NCI-H2029 (cell line): ENCODE measurements at places on chromosomes 1 and 21.

DNA sequence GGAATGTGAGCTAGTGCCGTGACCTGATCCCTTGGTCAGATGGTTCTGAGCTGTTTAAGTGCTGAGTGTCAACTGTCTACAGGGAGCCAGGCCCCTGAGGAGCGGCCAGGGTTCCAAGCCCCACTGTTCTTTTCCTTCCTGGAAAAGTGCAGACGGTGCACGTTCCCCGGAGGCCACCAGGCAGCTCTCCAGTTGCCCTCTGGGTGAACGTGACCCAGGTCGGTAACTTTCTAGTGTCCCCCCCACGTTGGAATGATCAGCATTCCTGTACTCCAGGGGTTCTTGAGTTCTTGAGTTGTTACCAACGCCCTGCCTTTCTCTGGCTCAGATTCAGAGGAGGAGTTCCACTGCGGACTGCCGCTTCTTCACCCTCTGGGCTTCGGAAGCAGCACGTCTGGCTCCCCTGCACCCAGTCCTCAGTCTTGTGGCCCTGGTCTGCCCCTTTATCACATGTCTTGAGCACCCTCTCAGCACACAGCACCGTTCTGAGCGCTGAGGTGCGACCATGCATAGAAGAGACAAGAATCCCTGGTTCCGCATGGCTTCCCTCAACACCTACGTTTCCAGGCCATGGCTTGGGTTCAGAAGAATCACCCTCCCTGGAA is 131.5 kb downstream of the DHRS3 start:
- no peak for DNase-seq

DNA sequence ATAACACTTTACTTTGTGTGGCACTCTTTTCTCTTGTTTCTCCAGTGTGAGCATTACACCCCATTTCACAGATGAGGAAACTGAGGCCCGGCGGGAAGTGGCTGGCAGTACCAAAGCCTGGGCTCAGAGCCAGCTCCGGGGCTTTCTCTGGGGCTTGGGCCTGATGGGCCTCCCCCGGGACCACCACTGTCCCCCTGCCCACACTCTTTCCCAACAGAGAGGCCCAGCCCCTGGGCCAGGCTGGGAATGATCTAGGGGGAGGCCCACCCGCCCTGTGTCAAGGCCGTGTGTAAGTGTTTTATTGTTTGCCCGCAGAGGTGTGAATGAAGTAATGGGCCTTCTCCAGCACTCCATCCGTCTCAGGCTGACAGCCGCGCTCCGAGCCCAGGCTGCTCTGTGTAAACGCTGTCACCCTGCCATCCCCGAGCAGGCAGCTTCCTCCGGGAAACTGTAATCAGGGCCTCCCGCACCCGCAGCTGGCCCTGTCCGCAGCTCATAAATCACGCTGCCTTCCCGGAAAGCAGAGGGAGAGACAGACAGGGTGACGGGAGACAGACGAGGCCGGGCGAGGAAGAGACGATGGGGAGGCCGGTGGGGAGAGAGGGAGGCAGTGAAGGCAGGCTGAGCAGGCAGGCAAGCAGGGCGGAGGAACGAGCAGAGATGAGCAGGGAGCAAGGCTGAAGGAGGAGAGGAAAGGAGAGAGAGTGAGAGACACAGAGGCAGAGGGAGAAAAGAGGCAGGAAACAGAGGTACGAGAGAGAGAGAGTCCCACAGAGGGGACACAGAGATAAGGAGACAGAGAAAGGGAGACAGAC is 109.7 kb upstream of the ZBTB40 start:
- DNase-seq, result peak; percentile 47

GRCh38 chr1:55695151-55695550 is 480.0 kb upstream of the USP24 start:
- no peak for DNase-seq

DNA sequence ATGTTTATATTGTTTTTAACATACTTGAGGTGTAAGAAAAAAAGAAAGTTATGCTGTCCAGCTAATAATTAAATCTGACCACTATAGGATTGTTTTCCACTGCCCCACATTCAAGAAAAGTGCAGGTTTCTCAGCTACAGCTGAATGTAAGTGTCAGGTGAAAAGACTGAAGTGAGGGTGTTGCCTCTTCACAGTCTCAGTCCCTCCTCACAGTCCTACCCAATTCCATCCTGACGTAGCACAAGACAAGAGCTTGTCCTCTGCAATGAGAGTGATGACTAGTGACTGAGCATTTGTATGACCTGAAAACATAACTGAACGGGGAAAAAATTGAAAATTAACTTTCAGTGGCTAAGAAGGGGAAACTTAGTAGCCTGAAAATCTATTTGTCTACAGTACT is 1039.5 kb downstream of the ADGRL2 start:
- DNase-seq, result no peak

DNA sequence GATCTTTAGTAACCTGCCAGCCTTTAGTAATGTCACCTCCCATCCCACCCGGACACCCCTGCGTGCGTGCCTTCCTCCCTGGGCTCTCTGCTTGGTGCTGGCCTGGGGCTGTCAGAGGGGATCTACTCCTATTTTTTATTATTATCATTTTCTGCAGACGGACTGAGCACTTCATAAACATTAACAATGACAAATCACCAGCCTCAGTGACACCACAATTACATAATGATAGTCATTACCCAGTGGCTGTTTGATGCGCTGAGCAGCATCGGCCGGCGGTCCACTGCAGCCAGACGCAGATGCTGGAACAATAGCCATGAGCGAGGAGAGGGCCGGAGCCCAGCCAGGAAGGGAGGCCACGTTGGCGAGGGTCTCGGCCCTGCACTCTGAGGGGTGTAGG is 309.3 kb upstream of the AJAP1 start:
- no peak for DNase-seq

- DNase-seq, result no peak
Observed at GRCh38 chr1:222168621-222169020, 379.3 kb downstream of the HHIPL2 start.
